ENCODE measurements at places on chromosomes 1 and 21.
A peak's percentile ranks its signal among the peaks of the same experiment; 100 is the strongest.

DNA sequence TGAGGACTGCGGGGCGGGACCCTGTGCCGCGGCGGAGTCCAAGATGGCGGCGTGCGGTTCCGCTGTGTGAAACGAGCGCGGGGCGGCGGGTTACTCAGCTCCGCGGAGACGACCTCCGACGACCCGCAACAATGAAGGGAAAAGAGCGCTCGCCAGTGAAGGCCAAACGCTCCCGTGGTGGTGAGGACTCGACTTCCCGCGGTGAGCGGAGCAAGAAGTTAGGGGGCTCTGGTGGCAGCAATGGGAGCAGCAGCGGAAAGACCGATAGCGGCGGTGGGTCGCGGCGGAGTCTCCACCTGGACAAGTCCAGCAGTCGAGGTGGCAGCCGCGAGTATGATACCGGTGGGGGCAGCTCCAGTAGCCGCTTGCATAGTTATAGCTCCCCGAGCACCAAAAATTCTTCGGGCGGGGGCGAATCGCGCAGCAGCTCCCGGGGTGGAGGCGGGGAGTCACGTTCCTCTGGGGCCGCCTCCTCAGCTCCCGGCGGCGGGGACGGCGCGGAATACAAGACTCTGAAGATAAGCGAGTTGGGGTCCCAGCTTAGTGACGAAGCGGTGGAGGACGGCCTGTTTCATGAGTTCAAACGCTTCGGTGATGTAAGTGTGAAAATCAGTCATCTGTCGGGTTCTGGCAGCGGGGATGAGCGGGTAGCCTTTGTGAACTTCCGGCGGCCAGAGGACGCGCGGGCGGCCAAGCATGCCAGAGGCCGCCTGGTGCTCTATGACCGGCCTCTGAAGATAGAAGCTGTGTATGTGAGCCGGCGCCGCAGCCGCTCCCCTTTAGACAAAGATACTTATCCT is 430 bp downstream of the RBM15 start:
- peak; percentile 43 for DNase-seq

GRCh38 chr1:13754510-13755103 is 54.6 kb downstream of the PRDM2 start:
- DNase-seq = no peak

DNA sequence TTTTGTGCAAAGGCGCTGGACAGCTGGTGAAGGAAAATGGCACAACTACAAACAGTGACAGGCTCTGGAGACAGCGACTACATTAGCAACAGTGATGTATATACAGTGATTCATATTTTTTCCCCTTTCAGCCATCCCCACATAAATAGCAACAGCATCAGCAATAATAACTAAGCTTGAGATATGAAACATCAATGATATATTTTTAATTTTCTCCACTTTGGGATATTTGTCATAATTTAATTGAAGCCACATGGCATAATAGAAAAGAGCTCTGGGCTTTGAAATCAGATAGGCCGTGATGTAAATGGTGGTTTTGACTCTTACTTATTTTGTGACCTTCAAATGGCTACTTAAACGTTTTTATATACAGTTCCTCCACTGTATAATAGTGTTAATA is 764.3 kb upstream of the PRMT6 start:
- DNase-seq = no peak

GRCh38 chr1:10610901-10611600 is 136.3 kb downstream of the PEX14 start:
- DNase-seq = no peak

DNA sequence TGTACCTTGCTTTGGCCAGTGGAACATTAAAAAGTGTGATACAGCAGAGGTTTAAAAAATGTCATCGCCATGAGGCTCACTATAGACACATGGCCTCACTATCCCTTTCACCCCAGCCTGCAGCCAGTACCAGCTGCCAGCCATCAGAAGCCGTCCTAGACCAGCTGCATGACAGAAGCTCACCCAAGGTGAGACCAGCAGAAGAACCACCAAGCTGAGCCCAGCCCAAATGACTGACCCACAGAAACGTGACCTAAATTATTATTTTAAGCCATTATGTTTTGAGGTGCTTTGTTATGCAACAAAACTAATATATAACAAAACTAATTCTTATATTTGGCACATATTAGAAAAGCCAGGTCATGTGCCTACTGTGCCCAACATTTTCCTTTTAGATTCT is 91.1 kb downstream of the KCNN3 start:
- no peak for DNase-seq

DNA sequence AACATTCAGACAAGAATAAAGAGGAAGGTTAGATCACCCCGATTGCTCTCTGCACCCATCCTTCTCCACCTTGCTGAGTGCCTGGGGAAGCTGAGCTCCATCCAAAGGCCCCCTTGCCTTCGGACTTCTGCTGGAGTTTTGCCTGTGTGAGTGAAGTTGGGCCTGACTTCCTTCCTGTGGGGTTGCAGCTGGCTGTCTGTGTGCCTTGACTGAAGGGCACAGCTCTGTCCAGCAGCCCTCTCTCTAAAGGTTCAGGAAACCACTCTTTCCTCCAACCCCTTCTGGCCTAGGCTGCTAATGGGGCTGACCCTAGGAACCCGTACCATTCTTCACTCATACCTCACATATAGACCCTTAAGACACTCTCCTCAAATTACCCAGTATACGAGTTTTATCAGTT is 173.4 kb upstream of the HMCN1 start:
- no peak for DNase-seq

- DNase-seq = no peak
These were observed 116.2 kb downstream of the NFIA start for GRCh38 chr1:61198554-61198953.

- no peak for DNase-seq
These were observed 41.8 kb upstream of the POU3F1 start for GRCh38 chr1:38088366-38088765.

DNA sequence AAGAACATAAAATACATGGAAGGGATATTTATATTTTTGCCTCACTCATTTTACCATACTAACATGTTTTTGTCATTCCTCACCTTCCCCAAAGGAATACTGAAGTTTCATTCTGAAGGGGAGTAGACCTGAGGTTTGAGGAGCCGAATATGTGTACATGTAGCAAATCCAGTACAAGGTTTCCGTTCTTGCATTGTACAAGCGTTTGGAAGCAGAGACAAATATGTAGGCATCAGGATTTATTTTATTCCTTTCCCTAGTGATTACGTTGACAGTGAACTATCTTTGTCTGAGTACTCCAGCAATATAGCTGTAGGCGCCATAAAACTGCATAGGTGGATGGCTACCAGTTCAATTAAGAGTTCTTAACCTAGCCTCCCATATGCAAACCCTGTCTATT is 191.5 kb downstream of the NFIA start:
- no peak for DNase-seq

DNA sequence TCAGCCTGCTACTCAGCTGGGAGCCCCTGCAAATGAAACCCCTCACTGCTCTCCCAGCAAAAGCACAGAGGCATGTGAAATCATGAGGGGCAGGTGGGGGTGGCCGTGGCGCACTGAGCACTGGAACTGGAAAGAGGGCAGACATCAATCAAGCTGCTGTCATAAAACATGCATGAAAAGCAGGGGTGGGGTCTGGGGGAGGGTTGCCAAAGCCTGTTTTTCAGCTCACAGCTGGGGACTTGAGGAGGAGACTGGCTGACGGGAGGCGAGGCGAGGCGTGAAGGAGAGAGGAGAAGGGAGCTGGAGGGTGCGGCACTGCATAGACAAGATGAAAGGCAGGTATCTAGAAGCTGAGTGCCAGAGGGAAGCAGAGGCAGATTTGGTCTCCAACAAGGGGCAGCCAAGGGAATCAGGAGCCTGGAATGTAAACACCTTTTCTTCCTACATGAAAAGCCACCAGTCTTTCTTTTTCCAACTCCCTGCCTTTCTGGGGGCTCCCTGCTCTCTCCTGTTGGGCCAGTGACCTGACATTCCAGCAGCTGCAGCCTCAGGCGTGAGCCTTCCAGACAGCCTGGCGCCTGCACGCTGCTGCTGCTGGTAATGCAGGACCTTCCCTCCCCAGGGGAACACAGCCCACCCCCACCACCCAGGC is 87.0 kb downstream of the NMNAT2 start:
- DNase-seq = no peak

- no peak for DNase-seq
These were observed 1.9 kb downstream of the SLC6A9 start for GRCh38 chr1:44029260-44029910.

- DNase-seq = no peak
These were observed 30.6 kb downstream of the IL6R start for GRCh38 chr1:154435599-154436200.

DNA sequence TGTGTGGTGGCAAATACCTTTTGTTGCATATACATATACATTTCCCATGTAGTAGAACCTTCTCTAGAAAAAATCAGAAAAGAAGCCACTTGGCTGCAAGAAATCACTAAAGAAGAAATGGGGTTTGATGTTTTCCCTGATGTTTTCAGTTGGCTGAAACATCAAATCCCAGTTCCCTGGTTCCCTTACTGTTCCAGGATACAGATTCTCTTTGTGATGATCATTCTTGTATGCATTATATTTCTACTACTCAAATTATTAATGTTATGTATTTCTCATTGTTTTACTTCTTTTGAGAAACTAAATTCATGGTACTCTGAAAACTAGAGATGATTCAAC is 7.6 kb downstream of the RNU1-2 start:
- no peak for DNase-seq

DNA sequence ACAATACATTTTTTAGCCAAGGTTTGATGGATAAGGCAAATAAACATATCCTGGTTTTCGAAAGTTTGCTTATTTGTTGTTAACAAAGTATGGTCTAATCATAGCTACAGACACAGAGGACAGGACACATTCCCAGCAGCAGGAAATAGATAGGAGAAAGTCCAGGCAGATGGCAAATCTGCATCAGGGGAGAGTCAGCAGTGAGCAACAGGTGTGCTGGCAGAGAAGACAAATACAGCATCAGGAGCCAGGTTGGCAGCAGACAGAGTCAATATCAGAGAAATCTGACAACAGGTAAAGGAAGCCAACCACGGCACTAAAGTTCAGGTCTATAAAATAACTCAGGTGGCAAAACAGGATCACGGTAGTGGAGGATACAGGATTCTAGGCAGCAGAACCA is 210.7 kb upstream of the PTBP2 start:
- DNase-seq = no peak

DNA sequence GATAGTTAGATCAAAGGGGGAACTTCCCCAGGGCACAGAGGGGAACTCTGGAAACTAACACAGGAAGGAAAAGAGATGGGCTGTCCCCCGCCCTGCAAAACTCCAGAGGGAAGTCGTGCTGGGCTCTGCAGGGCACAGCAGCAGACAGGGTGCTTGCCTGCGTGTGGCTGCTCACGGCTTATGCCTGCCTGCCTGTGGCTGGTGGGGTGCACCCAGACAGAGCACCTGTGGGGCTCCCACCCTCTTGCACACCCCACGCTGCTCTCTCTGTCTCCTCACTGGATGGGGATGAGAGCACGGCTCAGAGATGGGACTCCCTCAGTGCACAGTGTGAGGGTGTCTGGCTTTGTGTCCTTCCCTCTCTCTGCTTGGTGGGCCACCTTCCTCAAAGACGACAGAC is 13.5 kb upstream of the ETV3L start:
- no peak for DNase-seq

GRCh38 chr1:173554089-173554488 is 48.8 kb downstream of the SLC9C2 start:
- DNase-seq = no peak

DNA sequence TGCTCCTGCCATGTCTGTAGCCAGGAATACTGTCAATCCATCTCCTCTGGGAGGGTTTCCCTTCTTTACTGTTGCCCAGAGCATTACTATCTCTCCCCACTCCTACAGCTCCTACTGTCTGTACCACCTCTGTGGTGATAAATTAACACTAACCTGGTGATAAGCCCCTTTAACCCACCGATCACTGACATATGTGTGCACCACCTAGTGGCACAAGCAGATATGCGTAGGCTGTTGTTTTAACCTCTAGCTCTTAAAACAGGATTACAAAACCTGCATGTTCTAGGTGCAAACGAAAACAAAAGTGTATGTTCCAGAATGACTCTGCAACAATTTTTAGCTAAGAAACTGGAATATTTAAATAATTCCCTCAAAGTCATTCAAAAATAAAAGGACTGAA is 93.9 kb upstream of the BEND5 start:
- DNase-seq = no peak

DNA sequence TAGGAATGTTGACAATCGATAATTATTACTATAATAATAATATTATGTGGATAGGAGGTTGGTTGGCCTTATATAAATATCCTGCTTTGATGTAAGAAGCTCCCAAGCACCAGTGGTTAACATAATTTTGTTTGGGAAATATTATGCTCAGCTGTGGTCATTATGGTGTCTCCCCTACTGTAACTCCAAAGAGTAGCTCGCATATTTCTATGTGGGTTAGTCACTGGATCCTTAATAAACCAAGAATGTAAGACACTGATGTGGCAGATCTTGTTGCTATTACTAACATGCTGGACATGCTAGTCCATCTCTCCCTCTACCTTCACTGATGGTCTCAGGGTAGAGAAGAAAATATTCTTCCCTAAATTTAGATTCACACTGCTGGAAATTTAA is 79.2 kb upstream of the RALGPS2 start:
- DNase-seq = no peak

DNA sequence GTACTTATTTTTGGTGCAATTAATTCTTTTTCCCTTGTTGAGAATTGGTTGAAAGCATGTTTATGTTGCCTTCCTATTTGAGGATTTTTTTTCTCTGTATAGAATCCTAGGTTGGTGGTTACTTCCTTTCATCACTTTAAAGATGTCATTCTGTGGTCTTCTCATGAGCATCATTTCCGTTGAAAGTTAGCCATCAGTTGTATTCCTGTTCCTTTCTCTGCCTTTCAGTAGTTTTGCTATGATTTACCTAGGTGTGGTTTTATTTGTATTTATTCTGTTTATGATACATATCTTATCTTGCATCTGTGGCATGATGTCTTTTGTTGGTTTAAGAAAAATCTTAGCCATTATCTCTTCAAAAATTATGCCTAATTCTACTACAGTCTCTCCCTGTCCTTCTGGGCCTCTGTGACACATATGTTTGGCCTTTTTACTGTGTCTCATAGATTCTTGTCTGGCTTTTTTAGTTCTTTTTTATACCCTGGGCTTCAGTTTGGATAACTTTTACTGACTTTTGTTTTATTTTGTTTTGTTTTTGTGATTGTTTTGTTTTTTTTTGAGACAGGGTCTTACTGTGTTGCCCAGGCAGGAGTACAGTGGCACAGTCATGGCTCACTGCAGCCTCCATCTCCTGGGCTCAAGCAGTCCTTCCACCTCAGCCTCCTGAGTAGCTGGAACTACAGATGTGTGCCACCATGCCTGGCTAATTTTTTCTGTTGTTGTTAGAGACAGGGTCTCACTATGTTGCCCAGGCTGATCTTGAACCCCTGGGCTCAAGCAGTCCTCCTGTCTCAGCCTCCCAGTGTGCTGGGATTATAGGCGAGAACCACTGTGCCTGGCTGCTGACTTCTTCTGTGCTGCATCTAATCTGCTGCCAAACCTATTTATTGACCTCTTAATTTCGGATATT is 24.1 kb downstream of the PTGFRN start:
- DNase-seq = no peak

GRCh38 chr1:161311595-161312181 is 1.9 kb upstream of the MPZ start:
- no peak for DNase-seq

GRCh38 chr1:24502709-24503058 is at the start of gene RCAN3:
Gene RCAN3 (plus strand): TSS chr1:24502836. CDS start chr1:24514373, 11,537 bp downstream.
- DNase-seq = peak; percentile 80
